ENCODE measurements at places on chromosomes 12 and 14. TPM values are rescaled to one million over a fixed set of nuclear protein-coding genes. Genes with fewer than 3 reads are reported as not detected.

The KRT6C gene
- total RNA-seq: not detected

The ADCY4 gene
- total RNA-seq: not detected

GRCh38 chr12:128807161-128807724, 16.5 kb downstream of the SLC15A4 start:
- no peak overlapping the region for H3K27ac ChIP-seq
- H3K4me3 ChIP-seq: no peak overlapping the region

DNA sequence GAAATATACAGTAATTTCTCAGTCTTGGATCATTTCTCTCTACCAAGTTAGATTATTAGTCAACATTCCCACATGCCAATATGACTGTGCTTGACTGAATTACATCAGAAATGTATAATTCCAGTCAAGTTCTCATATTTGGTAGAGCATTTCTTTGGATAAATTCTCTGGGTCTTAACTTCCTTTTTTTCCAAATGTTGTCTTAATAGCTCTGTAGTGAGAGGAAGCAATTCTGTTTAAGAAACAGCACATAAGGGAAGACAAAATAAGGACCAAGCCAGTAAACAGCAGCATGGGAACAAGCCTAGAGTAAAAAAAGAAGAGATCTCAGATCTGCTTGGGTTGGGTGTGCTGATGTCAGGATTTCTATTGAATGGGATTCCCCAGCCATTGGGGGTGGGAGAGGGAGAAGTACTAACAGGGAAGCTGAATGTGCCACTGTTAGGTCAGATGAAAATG, 14.2 kb upstream of the DYRK2 start:
- H3K4me3 ChIP-seq: no peak overlapping the region
- DNase-seq: no peak
- H3K27me3 ChIP-seq: no peaks in the 10 kb centered on the region
- H3K36me3 ChIP-seq: no peaks in the 10 kb centered on the region
- H3K27ac ChIP-seq: no peak overlapping the region

DNA sequence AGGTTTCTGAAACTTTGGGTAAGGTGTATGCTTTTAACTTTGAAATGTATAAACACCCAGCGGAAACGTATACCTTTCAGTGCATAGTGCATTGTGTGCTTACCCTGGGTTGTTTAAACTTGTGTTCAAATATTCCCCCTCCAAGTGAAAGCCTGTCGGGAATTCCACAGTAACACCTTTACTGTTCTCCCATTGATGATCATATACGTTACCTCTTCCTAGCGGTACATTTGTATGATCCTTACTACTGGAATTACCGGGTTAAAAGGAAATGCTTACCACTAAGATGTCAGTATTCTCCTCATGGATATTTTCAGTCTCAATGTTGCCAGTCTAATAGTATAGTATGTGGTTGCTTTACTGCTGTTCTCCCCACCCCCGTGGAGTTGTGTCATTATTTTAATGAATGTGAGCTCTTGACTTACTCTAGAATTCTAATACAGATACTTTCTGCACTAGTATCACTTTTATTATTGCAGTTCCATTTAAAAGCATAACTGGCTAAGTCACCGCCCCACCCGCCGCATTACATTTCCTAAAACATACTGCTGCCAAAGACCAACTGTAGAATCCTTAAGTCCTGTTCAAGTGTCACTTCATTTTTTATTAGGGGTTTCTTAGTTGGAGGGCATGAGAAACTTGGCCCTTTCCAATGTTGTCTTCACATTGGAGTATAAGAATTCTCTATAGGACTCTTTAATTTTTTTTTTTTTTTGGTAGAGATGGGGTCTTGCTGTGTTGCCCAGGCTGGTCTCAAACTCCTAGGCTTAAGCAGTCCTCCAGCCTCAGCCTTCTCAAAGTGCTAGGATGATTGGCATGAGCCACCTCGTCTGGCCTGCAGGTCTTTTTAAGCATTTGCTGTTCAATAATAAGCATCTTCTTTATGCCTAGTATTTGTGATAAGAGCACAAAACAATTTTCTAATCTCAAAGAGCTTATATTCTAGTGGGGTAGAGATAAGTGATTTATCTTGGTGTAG, 24.9 kb downstream of the NUDT4 start:
- H3K4me1 ChIP-seq: peaks cover 11% of the 10 kb centered on the region
- H3K4me3 ChIP-seq: no peak overlapping the region
- H3K27ac ChIP-seq: no peak overlapping the region
- H3K27me3 ChIP-seq: no peaks in the 10 kb centered on the region
- DNase-seq: no peak

- H3K4me3 ChIP-seq: no peak overlapping the region
- no peak overlapping the region for H3K27ac ChIP-seq
- no peaks in the 10 kb centered on the region for H3K4me1 ChIP-seq
- no peaks in the 10 kb centered on the region for H3K27me3 ChIP-seq
- no peaks in the 10 kb centered on the region for H3K36me3 ChIP-seq
Observed at GRCh38 chr12:89882050-89882449, 173.4 kb upstream of the ATP2B1 start.

GRCh38 chr12:54723379-54724256, 75.5 kb upstream of the DCD start:
- no peak for DNase-seq
- H3K36me3 ChIP-seq: no peaks in the 10 kb centered on the region
- no peak overlapping the region for H3K4me3 ChIP-seq
- H3K27ac ChIP-seq: no peak overlapping the region
- H3K4me1 ChIP-seq: no peaks in the 10 kb centered on the region

GRCh38 chr12:101793401-101793800, 37.4 kb downstream of the GNPTAB start:
- H3K4me3 ChIP-seq: no peak overlapping the region
- no peak for DNase-seq
- H3K27ac ChIP-seq: no peak overlapping the region
- H3K36me3 ChIP-seq: no peaks in the 10 kb centered on the region
- H3K27me3 ChIP-seq: no peaks in the 10 kb centered on the region
